ENCODE measurements at places on chromosomes 7 and 10. TPM values are rescaled to one million over a fixed set of nuclear protein-coding genes. Genes with fewer than 3 reads are reported as not detected.

- DNase-seq: peak; percentile 83
These were observed 487.7 kb downstream of the TYW1 start for GRCh38 chr7:67484244-67484751.

GRCh38 chr7:74173491-74173865 lies 678 bp upstream of the EIF4H start:
- DNase-seq: peak; percentile 71

The OR6B1 gene
- not detected for total RNA-seq

GRCh38 chr7:107274506-107274905 lies 105.7 kb downstream of the HBP1 start:
- DNase-seq: no peak

The TET1 gene
- total RNA-seq: 4.0 TPM

- DNase-seq: no peak
These were observed 37.7 kb downstream of the CNPY1 start for GRCh38 chr7:155508376-155509358.

- no peak for DNase-seq
These were observed 69.1 kb upstream of the FOXP2 start for GRCh38 chr7:114345494-114345893.

The MYO1G gene
- 0.29 TPM for total RNA-seq

DNA sequence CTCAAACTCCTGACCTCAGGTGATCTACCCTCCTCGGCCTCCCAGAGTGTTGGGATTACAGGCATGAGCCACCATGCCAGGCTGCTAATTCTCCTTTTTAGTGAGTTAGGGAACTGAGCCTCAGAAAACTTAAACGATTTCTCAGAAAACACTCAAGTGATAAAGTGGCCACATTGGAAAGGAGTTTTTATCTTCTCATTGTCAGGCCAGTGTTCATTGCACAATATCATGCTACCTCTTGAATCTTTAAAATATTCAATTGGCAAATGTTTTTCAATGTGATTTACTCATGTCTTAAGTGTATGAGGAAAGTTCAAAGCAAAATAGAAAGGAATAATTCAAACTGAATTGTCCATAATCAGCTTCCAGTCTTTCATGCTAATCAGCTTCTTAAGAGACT lies 80.7 kb downstream of the ITGB8 start:
- DNase-seq: no peak

- peak; percentile 57 for DNase-seq
These were observed 4.6 kb downstream of the REPIN1 start for GRCh38 chr7:150373049-150373801.

DNA sequence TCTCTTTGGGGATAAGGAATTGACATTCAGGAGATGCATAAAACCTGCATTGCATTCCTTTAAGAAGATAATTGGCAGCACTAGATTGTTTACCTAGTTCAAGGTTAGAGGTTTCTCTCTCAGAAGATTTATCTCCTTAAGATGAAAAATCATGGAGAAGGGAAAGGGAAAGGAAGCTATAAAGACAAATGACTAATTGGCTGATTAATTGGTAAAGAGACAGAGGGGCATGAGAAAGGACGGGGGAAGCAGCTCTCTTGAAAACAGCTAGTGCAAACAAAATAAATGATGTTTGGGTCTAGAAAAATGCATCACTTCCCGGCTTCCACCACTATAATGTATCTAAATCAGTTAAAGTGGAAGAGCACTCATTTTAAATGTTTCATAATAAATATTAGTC lies 941.2 kb downstream of the XPNPEP1 start:
- no peak for DNase-seq

All from osteoblast (primary cell).